ENCODE measurements at places on chromosomes 2 and 18.

- DNase-seq, result peak; percentile 68
Measured at GRCh38 chr2:20962939-20963557, 80.8 kb downstream of the APOB start.

- DNase-seq, result no peak
Measured at GRCh38 chr2:173472112-173472511, 117.4 kb downstream of the CDCA7 start.

- DNase-seq, result no peak
Measured at GRCh38 chr2:231335591-231335990, 59.9 kb upstream of the B3GNT7 start.

DNA sequence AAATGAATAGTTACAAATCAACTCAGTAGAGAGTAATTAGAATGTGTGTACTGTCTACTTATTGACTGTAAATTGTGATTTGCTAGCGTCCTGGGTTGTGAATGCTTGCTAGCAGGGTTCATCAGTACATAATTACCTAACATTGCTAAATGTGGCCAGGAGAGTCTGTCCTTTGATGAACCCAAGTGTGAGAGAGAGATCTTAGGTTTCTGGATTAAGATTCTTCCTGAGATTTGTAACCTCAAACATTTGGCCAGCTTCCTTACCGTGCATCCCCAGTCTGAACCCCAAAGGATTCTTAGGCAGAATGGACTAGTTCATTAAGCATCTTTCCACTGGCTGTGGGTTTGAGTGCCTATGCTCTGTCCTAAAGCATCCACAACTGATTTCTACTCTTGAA is 84.0 kb upstream of the ITPRID2 start:
- no peak for DNase-seq

DNA sequence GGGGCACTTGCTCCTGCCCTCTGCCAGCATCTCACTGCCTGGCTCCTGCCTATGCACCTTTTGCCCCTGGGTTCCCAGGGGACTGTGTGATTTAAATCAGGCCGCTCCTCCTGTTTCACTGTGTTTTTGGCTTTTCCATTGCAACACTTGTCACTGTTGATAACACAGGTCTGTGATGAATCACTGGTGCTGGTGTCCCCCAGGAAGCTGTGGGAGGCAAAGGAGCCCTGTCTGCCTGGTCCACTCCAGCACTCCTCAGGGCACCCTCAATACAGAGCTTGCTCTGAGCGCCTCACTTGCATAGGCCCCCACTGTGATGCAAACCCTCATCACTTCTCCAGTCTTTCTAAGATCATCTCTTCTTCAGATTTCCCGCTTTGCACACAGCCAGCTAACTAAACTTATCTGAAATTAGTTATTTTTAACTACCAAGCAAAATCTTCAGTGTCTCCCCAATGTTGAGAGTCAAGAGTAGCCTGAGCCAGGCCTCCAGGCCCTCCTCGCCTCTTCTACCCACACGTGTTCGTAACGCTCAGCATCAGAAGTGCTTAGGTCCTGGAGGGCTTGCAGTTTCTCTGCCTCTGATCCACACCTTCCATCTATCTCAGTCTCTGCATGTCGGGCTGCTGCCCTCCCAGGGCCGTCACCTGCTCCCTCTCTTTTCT is 2.8 kb downstream of the TMEM18 start:
- DNase-seq, result no peak

DNA sequence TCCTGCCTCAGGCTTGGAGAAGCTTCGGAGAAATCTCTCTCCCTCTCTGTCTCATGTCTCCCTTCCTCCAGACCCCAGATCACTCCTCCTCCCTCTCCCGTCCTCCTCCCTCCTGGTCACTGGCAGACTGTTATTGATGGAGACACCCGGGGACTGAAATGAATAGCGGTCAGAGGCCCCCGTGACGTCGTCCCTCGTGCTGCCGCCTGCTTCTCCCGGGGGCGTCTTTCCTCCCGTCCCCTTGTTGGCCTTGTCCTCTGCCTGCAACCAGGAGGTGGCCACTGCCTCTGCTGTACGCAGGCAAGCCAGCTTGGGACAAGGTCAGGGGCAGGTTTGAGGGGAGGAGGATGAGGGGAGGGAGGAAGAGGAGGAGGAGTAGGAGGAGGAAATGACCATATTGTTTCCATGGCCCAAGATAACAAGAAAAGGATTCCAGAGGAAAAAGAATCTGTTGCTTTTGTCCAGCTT is 78.2 kb downstream of the CELF4 start:
- no peak for DNase-seq

- no peak for DNase-seq
Measured at GRCh38 chr18:1806884-1807615, 764.3 kb downstream of the METTL4 start.

- no peak for DNase-seq
Measured at GRCh38 chr2:191565120-191565519, 112.8 kb upstream of the NABP1 start.

All from T-helper 9 cell (primary cell).